ENCODE measurements at places on chromosomes 13 and 19.

DNA sequence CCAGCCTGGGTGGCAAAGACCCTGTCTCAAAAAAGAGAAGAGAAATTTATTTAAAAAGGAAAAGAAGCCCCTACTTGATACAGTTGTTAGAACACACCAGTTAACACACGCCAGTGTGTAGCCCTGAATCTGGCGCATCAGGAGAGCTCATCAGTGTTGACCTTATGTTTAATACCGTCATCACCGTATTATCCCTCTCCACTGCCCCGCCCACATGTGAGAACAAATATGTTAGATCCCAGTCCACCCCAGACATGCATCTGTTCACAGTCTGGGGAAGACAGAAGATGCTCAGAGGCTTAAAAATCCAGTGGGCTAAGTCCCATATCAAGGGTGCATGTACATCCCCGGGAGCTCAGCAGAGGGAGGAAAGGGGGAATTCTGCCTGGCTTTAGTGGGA lies 155.2 kb downstream of the DPF1 start:
- no peak for DNase-seq

DNA sequence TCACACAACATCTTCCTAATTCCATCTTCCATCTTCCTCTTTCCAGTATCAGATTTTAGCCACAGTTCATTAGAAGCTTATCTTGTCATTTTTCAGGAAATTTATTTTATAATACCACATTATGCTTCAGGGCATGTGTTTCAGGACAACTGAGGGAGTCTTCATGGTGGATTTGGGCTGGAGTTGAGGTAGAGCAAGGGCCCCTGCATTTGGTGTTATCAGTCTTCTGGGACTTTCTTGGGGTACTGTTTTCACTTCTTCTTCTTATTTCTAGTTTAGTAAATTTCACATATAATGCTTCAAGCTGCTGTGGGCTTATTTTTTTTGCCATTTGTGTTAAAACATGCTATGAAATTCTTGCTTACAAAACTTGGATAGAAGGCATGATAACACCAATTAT lies 188.7 kb downstream of the LHFPL6 start:
- no peak for DNase-seq

DNA sequence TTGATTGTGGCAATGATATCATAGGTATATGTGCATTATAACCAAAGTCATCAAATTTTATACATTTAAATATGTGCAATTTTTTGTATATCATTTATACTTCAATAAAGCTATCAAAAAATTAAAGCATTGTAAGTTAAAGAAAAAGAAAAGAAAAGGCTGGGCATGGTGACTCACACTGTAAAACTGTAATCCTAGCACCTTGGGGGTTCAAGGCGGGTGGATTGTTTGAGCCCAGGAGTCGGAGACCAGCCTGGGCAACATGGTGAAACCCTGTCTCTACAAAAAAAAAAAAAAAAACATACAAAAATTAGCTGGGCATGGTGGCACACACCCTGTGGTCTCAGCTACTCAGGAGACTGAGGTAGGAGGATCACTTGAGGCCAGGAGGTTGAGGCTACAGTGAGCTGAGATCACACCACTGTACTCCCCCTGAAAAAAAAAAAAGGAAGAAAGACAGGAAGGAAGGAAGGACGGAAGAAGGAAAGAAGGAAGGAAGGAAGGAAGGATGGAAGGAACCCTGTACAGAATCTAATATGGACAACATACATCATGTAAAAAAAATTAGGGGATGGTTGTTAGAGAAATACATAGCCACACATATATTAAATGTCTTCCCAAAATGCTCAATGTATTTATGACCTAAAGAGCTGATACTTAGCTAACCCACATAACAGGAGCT lies 21.7 kb upstream of the SLC25A30 start:
- no peak for DNase-seq

DNA sequence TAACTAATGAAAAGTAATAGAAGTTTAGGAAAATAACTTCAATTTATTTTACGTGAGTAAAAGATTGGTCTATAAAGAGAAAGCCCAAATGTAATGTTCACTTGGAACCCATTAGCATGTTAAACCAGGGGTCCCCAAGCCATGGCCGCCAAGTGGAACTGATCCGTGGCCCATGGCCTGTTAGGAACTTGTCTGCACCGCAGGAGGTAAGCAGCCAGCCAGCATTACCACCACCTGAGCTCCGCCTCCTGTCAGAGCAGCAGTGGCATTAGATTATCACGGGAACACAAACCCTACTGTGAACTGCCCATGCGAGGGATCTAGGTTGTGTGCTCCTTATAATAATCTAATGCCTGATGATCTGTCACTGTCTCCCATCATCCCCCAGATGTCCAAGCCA lies 818.7 kb upstream of the GPC6 start:
- DNase-seq = no peak

- DNase-seq = peak; percentile 64
These were observed 878 bp upstream of the ADAMTSL5 start for GRCh38 chr19:1513499-1514294.

GRCh38 chr13:30569901-30570576 lies 47.7 kb upstream of the USPL1 start:
- DNase-seq = peak; percentile 92

DNA sequence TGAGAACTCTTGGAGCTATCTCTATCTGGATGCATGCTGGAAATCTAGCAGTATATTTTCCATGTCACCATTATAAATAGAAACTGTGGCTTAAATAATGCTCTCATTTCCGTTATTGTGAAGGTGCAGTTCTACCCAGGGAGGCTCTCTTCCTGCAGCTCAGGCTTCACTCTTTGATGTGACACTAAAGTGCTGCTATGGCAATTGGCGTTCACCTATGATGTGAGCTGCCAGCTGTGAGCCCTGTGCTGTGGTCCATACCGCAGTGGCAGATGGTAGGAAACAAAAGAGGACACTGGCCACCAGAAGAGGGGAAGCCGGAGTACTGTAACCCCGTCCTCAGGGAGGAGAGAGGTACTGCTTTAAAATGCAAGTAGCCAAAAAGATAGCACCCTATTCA lies 40.6 kb upstream of the ZNF681 start:
- DNase-seq = no peak

- DNase-seq = no peak
These were observed 139.1 kb downstream of the SLC7A1 start for GRCh38 chr13:29456419-29456818.

DNA sequence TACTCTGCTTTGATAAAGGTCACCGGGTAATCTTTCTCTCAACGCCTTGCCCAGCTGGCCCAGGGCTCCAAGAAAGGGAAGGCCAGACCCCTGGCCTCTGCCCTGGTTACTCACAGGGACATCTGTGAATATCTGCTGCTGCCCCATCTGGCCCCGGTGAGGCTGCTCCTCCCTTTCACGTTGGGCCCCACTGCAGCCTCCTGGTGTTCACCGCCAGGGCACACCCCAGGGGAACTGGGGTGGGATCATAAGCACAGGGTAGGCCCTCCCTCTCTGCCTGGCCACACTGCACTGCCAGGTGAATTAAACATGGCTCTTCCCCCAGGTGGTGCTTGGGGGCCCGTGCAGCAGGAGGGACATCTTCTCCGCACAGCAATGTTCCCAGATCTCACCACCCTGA lies 12.7 kb downstream of the LAIR1 start:
- DNase-seq = no peak

GRCh38 chr13:105598529-105598928 lies 936.9 kb downstream of the EFNB2 start:
- peak; percentile 41 for DNase-seq
